Activated CD8-positive, alpha-beta memory T cell treated with anti-CD3 and anti-CD28 coated beads for 1 hour (primary cell): ENCODE measurements at places on chromosomes 5 and 9.

GRCh38 chr9:126534431-126535186 is 79.1 kb upstream of the LMX1B start:
- no peak for DNase-seq

- no peak for DNase-seq
These were observed 359.4 kb downstream of the HINT1 start for GRCh38 chr5:130805648-130806047.

DNA sequence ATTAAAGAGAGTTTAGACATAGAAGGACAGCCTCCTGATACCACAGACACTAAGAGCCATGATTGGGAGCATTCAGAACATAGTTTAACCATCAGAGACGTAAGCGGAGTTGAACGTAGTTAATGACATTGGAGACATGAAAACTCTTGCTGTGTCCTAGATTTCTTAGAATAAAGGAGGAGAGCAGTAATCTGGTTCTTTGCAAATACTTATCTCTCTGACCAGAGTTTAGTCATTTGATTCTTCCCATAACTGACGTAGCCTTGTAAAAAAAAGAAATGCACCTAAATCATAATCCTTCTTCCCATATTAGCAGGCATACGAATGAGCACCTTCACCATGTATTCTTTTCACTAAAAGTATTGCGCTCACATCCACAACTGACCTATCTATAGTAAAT is 433.3 kb upstream of the SMC2 start:
- DNase-seq, result no peak

- DNase-seq, result no peak
These were observed 32.0 kb upstream of the GRPEL2 start for GRCh38 chr5:149313151-149313841.

- no peak for DNase-seq
These were observed 73.6 kb upstream of the HSPA9 start for GRCh38 chr5:138648841-138649240.

DNA sequence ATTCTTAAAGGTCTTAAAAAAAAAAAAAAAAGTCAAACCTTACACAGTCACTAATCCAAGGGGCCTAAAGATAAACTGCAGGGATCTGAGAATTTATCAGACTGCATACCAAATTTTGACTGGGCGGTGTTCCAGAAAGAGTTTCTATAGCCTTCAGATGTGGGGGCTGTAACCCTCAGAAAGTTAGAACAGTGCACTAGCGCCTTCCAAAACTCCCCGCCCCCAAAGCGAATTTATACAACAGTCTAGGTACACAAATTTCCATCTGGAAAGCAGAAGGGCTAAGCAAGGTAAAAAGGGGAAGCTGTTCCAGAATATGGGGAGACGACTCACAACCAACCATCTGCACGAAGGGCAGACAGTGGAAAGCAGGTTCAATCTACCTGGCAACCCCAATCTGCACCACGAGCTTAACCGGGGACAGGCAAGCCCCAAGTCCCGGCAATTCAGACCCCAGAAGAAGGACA is 813 bp downstream of the ERMP1 start:
- no peak for DNase-seq

DNA sequence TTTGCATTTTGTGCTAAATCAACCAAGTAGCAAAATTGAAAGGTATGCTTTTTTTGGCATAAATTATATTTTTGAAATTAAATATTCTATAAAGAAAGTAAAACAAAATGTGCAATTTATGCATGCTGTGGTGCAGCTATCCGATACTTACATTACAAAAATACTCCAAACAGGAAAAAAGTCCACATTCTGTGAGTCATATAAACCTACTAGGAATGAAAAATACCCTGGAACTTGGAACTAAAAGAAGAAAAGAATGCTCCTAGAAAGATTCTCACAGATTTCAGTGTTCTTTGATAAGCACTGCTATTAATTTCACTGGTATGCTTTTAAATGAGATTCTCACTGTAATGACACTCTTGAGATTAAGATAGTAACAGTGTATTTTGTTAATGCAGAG is 92.6 kb downstream of the OSMR start:
- no peak for DNase-seq

GRCh38 chr5:123176224-123176937 is 87.3 kb downstream of the PRDM6 start:
- no peak for DNase-seq

DNA sequence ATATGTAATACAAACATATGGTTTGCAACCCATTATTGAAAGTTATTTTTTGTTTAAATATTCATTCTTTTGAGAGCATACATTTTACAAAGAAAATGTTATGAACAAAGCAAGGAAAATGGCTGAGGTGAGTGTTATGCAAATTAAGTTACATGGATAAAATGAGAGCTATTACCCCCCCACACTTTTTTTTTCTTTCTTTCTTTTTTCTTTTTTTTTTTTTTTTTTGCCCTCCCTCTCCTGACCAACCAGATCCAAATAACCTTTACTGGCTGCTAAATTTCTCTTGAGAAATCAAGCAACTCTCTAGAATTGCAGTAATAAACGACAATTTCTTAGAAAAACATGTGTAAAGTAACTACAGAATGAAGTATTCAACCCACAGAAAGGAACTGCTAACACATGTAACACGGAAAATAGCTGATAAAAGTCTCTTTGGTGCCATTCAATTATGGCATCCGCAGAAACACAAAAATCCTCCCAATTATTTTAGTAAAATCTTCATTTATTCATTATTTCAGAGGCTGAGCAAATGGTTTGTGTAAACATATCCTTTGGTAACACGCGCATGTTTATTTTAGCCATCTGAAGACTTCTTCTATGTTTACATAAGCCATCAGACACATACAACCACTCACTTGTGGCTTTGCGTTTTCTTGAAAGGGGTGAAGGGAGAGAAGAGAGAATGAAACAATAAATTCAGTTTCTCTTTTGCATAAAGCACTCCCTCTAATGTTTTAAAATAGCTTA is 216.1 kb downstream of the NFIB start:
- no peak for DNase-seq

GRCh38 chr9:131329241-131329641 is 39.7 kb downstream of the PLPP7 start:
- DNase-seq, result no peak

DNA sequence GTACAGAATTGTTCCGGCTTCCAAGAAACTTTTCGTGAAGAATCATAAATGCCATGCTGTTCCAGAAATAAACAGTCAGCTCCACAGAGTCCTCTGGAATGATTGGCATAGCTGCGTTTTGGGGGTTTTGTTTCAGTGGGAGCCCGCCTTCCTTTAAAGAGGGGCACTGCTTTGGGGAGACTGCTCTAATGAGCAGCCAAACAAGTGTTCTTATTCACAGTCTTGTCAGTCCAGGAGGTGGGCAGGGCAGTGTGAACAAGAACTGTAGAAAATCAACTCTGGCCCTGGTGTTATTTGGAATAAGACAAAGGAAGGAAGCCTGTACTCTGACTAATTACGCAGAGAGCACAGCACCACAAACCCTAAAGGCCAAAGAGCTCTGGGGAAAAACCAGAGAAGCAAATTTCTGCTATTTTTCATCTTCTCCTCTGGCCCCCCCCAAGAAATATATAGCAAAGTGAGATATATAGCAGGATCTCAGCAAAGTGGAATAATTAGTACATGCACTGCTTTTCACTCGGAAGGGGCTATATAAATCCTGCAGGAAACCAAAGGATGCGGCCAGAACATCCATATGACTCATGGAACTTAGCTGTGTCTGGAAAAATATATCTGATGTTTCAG is 92.9 kb downstream of the GLDC start:
- no peak for DNase-seq

DNA sequence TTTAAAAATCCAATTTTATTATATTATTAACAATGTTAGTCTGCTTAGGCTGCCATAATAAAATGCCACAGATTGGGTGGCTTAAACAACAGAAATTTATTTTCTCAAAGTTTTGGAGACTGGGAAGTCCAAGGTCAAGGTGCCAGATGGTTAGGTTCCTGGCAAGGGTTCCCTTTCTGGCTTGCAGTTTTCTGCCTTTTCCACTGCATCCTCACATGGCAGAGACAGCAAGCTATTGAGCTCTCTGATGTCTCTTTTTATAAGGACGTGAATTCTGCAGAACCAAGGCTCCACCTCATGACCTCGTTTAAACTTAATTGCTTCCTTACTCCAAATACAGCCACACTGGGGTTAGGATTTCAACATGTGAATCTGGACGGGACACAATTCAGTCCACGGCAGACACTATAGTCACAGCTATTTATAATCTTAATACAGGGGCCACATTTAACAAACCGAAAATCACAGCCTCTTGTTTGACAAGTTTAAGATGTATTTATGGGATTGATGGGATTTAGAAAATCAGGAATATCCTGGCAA is 174.9 kb upstream of the PUM3 start:
- no peak for DNase-seq

GRCh38 chr5:103910011-103910410 is 347.4 kb upstream of the NUDT12 start:
- DNase-seq, result no peak

DNA sequence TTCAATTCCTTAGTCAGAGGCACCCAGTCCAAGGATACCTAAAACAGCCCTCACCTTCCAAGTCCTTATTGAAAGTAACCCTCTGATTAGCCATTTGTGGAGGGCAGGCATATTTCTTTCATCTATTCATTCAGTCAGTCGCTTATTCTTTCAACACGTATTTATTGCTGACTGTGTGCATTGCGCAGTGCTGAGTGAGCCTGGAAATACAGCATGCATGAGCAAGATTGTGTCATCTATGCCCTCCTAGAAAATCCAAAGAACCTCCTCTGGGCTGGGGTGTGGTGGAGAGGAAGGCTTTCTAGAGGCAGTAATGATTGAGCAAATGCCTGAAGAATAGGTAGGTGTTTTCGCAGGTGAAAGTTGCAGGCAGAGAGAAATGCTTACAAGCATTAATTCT is 8.5 kb upstream of the FEM1C start:
- no peak for DNase-seq

DNA sequence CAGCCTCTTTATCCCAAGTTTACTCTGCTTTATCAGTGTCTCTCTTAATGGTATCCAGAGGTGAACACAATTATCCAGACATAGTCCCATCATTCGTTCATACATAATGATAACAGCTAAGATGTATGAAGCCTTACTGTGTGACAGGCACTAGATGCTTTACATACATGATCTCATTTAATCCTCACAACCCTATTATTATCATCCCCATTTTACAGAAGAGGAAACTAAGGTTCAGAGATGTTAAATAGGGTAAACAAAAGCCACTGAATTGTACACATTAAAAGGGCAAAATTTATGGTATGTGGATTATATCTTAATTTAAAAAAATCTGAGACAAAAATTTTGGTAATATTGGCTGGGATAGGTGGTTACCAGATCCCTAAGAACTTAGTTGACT is 124.1 kb upstream of the TBC1D2 start:
- no peak for DNase-seq

DNA sequence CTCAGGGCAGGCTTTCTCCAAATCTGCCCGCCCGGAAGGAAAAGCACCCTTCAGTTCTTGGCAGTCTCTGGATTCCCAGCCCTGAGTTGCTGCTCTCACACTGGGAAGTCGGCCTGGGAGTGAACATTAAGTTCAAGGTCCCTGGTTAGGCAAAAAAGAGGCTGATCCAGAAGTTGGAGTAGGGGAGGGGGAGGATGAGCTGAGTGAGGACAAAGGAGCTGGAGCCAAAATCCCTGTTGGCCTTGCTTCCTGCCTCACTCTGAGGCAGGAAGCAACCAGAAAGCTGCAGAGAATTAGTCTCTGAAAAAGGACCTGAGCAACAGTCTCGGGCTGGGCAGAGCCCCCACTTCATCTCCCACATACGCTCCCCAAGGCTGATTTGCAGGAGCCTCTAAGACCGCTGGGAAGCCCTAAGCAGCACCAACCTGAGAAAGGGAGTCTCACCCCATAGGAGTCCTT is 15.0 kb upstream of the RPS14 start:
- no peak for DNase-seq

DNA sequence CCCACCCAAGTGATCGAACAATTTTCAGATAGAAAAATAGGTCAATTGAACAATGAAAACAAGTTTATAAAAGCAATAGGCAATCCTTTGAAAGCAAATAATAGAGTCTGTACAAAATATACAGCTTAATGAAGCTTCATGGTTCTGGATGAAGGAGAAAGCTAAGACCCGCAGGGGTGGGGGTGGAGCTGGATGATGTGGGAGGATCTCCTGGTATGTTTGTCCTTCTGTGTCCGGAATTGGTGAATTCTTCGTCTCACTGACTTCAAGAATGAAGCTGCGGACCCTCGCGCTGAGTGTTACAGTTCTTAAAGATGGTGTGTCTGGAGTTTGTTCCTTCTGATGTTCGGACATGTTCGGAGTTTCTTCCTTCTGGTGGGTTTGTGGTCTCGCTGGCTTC is 149.9 kb downstream of the NXNL2 start:
- no peak for DNase-seq

- no peak for DNase-seq
These were observed 1.7 kb downstream of the RRAGA start for GRCh38 chr9:19050637-19051591.
